ENCODE measurements at places on chromosomes 5 and 9.

DNA sequence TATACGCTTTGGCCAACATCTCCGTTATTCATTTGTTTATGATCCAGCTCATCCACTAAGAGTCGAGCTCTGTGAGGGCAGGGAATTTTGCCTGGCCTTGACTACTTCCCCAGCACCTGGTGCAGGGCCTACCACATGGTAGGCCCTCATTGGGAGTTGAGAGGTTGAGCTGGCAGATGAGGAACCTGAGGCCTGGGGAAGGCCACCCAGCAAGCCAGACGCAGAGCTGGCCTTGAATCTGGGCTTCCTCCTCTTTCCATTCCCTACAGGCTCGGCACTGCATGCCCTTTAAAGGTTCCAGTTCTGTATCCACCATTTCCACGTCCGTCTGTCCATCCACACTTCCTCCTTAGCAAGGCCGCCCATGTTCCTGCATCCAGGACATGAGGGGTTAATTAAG is 24.2 kb downstream of the KCNMB1 start:
- no peak for DNase-seq

DNA sequence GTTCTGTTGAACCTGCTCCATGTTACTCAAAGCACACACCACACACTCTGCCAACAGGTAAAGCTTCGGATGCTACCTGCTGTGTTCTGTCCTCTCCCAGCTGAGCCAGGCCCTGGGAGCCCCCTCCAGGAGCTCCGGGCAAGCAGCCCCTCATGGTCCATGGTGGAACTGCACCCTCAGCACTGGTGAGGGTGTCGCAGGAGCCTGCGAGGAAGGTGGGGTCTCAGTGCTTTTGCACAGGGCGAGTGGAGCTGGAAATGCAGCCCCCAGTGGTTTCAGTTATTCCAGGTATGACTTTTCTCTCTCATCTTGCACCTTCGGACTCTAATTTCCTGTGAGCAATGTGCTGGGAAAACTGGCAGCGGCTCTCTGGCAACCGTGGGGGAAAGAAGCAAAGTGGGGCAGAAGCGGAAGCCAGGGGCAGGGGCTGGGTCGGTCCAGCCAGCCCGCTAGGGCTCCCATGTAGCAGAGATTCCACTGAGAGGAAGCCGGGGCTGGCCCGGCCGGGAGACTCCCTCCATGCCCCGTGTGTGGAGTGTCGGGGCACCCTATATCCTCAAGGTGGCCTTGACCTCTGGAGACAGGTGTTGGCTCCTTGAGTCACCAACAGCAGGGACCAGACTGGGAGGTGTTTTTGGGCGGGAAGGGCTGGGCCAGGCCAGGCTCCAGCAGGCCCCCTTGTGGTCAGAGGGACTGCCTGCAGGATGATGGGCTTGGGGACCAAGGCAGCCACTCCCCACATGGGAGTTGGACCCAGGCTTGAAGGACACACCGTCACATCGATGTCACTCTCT is 75.6 kb upstream of the PRSS3 start:
- no peak for DNase-seq

DNA sequence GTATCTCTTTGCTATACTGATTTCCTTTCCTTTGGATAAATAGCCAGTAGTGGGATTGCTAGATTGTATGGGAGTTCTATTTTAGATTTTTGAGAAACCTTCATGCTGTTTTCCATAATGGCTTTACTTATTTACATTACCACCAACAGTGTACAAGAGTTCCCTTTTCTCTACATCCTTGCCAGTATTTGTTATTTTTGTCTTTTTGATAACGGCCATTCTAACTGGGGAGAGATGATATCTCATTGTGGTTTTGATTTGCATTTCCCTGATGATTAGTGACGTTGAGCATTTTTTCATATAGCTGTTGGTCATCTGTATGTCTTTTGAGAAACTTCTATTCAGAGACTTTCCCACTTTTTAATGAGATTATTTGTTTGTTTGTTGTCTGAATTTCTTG is 25.8 kb downstream of the NADK2 start:
- DNase-seq, result no peak

DNA sequence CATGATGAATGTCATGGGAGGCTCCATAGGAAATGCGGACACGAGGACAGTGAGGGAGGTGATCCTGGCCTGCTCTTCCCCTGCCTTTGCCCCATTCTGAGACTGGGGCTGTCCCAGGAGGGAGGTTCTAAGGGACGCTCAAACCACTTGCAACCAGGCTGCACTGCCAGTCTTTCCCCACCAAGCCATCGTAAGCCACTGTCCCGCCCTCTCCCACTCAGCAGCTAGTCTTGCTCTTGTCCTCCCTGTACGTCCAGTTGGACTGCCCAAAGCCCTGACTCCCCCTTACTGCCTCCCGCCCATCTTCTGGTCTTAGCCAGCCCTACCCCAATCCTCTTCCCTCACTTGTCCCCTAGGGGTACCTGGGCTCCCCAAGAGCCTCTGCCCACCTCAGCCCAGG is 115.7 kb downstream of the FSTL4 start:
- DNase-seq, result no peak

- no peak for DNase-seq
Observed at GRCh38 chr9:133568186-133568585, 33.7 kb downstream of the ADAMTSL2 start.

GRCh38 chr5:170171811-170172210 is 61.0 kb upstream of the C5orf58 start:
- no peak for DNase-seq

GRCh38 chr5:759111-759751 is 25.3 kb downstream of the ZDHHC11B start:
- DNase-seq, result no peak

DNA sequence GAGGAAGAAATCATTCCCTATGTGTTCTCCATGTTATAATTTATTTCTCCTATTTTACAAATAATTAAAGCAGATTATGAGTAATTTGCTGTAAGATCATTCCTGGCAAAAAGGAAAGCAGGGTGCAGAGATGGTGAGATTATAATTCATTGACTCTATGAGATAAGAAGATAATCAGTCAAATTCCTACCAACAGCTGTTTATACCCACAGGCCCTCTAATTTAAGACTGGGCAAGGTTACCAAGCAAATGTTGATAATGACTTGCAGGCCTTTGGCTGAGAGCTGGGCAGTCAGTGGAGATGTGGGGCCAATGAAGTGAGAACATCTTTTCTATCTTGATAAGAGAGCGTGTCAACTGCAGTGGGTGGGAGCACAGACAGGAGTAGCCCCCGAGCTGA is 222.7 kb downstream of the ICE1 start:
- no peak for DNase-seq

DNA sequence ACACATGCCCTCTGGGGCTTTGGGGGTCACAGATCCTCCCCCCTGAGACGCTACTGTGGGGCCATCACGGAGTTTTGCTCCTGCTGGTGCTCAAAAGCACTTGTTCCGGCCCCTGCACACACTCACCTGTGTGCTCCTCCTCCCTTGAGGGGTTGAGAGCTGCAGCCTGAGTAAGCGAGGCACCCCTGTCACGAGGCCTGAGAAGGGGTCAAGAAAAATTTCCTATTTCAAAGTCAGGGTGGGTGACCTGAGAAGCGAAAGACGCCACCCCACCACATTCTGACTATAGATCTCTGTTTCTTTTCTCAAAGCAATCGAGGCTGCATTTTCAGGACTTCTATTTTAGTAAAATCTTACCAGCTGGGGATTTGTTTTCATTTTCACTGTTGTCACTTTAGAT is 138.5 kb downstream of the DCP2 start:
- DNase-seq, result no peak

- DNase-seq, result no peak
Observed at GRCh38 chr5:34053571-34054399, 10.8 kb upstream of the C1QTNF3 start.

DNA sequence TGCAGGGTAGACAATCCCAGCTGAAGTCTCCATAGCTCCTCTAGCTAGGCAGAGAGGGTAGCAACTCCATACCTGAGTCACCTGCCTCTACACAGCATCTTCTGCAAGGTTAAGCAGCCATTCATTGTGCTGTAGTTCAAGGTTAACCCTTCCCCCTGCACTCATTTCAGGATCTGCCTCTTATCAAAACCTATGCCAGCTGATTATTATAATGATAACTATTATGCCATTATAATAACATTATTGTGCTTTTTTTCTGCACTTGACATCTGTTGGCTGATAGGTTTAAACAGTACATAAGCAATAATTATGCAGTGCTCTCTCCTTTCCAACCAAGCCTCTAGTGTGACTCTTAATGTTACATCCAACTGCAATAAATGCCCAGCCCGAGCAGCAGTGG is 17.3 kb downstream of the SIL1 start:
- no peak for DNase-seq

DNA sequence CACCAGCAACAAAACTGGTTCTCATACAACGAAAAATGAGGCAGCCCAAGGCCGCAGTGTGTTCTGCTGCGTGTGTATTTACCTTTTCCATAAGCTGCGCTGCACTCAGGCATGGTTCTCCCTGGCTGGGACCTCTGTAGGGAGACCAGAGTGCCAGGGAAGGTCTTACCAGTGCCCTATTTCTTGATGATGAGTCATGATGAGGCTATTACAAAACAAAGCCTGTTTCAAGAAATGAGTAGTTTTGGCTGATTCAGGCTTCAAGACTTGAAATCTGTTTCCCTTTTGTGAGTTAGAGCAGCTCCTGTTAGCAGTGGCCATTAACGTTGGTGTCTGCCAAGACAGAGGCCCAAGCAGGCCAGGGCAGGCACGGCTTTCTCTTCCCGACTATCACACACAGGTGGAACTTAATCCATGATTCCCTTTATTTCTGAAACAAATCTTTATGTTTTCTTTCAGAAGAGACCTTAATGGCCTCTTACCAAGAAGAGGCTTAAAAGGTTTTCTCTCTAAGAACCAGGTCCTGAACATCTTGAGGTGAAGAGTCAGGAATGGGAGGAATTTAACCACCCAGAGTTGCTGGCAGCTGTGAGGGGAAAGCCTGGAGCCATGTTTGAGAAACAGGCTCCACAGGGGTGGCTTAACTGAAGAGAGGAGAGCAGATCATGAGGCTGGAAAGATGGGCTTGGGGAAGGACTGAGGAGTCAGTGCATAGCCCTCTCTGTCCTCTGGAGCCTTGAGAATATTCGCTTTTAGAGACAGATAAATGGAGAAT is 41.4 kb upstream of the TIFAB start:
- DNase-seq, result no peak

GRCh38 chr9:123081824-123082223 is 48.4 kb downstream of the GPR21 start:
- DNase-seq, result no peak

- no peak for DNase-seq
Observed at GRCh38 chr5:101338226-101338625, 435.1 kb upstream of the ST8SIA4 start.

GRCh38 chr9:71985297-71985911 is 74.0 kb downstream of the C9orf85 start:
- no peak for DNase-seq

GRCh38 chr5:109700516-109701153 is 10.9 kb downstream of the MAN2A1 start:
- DNase-seq, result no peak

- no peak for DNase-seq
Observed at GRCh38 chr9:98986866-98987651, 43.4 kb downstream of the COL15A1 start.

GRCh38 chr5:59341760-59342159 is 551.8 kb downstream of the PDE4D start:
- no peak for DNase-seq

DNA sequence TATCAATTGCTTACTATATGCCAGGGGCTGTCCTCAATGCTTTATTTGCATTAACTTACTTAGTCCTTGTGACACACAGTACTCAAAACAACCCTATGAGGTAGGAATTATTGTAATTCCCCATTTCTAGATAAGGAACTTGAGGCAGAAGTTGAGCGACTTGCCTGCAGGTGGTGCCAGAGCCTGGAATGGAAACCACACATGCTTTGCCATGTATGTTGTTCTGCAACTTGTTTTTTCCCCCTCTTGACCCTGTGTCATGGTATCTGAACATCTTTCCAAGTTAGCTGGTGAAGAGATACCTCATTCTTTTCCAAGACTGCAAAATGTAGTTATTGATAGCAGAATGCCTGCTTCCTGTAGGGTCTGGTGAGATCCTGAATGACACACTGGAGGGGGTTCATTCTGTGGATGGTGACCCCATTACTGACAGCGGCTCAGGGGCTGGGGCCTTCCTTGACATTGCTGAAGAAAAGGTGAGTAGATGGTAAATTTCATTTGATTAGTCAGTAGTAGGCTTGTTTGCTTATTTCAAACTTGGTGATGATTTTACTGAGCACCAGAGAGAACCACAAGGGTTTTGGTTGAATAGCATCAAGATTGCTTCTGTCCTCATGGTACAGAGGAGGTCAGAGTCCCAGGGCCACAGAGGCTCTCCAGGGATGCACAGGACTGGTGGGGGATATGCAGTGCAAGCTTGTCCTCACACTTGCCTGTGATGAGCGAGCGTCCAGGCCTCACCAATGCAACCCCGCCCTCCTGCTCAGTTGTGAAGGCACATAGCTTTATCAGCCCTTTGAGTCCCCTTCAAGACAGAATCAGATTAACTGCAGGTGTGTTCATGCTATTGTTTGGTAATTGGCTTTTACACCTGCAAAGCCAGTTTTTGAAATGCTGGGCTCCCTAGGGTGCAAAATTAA is 57.0 kb downstream of the COL15A1 start:
- DNase-seq, result no peak

DNA sequence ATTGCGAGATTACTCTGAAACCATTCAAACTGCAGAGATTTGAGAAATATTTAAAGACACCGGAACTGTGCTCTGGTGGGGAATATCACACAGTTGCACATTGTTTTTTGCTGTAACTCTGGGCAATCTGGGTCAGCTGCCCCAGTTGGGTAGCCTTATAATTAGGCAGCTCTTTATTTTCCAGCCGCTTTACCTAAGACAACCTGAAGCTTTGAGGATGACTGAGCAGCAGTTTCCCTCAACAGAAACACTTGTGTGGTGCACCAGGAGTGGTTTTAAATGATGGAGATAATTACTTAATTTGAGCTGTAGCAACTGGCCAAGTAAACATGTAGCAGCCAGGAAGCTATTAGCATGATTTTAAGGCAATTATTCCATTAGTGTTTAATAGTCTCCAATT is 2.9 kb downstream of the PLCXD3 start:
- DNase-seq, result peak; percentile 46

GRCh38 chr9:31183866-31184265 is 1200.6 kb upstream of the ACO1 start:
- DNase-seq, result no peak

DNA sequence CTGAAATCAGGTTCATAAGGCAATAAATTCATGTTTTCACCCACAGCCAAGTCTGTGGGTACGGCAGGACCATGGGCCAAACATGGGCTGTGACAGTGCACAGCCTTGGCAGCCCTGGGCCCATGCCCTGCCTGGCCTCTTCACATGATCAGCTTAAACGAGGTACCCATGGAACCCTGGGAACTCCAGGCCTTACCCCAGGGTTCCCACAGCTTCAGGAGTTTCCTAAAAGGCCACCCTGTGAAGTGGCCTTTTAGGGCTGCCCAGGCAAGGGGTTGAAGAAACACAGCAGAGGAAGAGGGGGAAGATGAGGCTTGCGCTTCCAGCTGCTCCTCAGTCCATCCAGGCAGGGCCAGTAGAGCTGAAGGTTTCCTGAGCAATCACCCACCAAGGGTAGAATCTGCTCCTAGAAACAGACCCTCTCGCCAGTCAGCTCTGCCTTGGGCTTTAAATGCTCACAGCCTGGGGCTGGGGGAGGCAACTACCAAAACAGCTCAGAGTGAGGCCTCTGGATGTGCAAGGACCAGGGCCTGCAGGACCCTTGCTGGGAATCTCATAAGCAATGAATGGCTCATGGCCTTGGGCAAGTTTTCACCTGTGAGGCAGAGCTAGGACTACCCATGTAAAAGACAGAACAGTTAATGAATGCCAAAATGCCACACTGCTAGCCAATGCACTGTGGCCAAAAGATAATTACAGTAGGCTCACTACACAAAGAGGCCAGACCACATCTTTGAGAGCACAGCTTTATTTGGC is 79.3 kb upstream of the LRRTM2 start:
- DNase-seq, result no peak

Data from cerebellar nuclear complex (tissue), 1 donor.